ENCODE measurements at places on chromosomes 5 and 9. TPM values are rescaled to one million over a fixed set of nuclear protein-coding genes. Genes with fewer than 3 reads are reported as not detected.

TLX3 gene
- total RNA-seq = not detected

SUSD3 gene
- total RNA-seq = 0.72 TPM

IL13 gene
- total RNA-seq = 0.42 TPM

OR1Q1 gene
- not detected for total RNA-seq

CDC20B gene
- total RNA-seq = not detected

TSPAN17 gene
- 11.9 TPM for total RNA-seq

PRSS3 gene
- not detected for total RNA-seq

IL31RA gene
- total RNA-seq = 5.0 TPM

MARVELD2 gene
- 0.13 TPM for total RNA-seq

HTR1A gene
- not detected for total RNA-seq

NEUROG1 gene
- not detected for total RNA-seq

GRIA1 gene
- not detected for total RNA-seq

KLHL9 gene
- 20.8 TPM for total RNA-seq

Data from A375 (cell line).